ENCODE measurements at places on chromosomes 5 and 9.

DNA sequence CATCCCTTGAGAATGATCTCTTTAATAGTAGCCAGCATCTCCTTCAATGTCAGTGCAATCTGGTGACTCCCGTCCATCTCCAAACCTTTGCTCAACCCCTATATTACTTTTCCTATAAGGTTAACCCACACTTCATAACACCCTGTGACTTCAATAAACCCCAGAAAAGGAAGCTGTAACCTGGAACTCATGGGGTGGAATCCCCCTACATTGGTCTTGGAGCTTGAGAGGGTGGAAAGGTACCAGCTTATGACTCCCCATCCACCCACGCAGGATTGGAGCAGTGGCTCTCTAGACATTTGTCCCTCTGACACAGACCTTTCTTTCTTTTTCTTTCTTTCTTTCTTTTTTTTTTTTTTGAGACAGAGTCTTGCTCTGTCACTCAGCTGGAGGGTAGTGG lies 54.7 kb upstream of the ZFR start:
- DNase-seq: no peak

GRCh38 chr5:172647352-172648012 lies 6.4 kb downstream of the NEURL1B start:
- DNase-seq: no peak

DNA sequence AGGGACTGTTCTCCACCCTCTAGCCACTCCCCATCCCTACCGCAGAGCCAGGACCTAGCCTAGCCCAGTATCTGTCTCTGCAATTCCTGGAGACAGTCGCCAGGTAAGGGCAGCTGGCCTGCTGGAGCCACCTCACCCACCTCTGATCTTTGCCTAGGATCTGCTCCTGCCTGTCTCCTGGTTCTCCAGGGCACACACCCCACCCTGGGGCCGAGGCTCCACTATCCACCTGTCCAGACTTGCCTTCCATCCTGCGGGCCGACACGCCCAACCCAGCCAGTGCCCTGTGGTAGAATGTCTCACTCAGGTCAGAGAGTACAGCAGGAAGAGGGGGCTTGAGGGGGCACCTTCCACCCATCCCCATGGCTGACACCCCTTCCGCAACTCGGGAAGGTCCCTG lies 15.7 kb upstream of the AQP7 start:
- no peak for DNase-seq

GRCh38 chr9:123426406-123426805 lies 70.4 kb downstream of the CRB2 start:
- no peak for DNase-seq

DNA sequence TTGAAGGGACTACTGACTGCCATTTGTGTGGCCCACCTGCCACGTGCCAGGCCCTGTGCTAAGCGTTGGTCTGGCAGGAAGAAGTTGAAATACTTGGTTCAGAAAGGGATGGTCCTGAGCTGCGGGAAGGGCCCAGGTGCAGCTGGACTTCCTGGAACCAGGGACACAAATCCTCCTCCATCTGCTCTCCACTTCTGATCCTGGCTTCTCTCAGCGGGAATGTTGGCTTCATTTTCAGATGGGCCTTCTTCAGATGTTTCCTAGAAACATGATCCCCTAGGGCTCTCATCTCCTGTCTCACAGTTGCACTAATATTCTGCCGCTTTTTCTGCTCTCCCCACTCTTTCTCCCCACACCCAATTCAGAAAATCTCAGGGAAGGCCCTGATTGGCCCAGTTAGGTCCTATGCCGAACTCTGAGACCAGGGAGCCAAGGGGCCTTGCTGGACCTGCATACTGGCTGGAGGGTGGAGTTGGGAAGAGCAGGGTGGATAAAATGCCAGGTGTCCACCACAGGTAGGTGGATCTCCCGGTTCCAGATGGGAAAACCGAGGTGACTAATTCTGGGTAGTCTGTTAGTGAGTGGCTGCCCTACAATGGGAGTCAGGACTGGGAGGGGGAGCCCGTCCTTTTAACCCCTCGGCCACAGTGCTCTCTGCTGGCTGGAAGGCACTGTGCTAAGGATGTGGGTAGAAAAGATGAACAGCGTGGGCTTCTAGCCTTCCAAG lies 19.4 kb downstream of the PSAT1 start:
- DNase-seq: no peak

DNA sequence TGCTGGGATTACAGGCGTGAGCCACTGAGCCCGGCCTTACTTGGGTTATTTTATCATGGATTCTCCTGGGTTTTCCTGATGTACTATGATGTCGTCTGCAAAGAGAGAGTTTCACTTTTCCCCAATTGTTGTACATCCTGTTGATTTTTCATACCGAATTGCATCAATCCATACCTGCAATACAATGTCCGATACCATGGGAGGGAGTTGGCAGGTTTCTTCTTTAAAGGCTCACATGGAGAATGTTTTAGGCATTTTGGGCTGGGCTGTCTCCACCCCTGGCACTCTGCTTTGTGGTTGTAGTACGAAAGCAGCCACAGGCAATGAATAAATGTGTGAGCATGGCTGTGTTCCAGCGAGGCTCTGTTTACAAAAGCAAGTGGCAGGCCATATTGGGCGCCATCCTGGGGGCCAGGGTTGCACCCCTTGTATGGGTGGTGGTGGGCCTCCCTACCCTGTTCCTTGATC lies 35.1 kb upstream of the EXOC3 start:
- DNase-seq: no peak

DNA sequence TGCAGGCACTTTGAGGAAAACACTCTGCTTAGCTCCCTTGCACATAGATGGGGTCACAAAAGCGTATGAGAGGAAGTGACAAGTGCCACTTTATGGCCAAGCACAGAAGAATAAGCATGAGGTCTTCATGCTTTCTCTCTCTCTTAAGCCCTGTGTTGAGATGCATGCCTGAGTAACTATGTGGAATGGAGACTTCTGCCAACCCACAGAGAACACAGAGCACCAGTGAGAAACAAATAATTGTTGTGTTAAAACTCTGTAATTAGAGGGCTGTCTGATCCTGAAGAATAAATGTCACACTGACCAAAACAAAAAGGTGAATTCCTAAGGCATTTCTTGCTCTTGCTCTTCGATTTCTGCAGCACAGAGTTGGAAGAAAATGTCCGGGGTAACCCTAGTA lies 488.5 kb downstream of the CTNND2 start:
- DNase-seq: no peak

DNA sequence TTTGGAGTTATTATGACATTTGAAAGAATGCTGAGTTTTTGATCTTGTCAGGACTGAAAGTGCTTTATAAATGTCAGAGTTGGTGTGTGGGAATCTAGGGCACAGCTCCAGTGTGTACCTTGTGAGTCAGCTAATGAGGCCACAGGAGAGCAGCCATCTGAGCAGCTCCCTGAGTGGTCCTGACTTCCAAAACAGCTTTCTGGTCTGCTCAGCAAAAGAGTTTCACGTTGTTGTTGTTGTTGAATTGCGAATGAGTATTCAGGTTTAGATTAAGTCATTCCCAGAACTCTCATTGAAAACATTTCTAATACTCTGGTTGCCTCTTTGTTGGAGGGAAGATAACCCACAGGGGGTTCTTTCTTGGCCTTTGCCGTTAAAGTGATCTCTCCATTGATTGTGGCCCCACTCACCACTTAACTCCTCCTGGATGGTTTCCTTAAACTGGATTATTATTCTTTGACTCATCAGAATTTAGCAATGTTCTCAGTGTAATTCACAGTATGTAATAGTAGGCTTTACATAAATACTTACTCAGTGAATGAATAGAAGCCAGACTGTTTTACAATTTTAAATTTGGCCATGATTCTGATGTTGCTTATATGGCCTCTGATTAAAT lies 125.1 kb upstream of the SGCD start:
- DNase-seq: no peak

DNA sequence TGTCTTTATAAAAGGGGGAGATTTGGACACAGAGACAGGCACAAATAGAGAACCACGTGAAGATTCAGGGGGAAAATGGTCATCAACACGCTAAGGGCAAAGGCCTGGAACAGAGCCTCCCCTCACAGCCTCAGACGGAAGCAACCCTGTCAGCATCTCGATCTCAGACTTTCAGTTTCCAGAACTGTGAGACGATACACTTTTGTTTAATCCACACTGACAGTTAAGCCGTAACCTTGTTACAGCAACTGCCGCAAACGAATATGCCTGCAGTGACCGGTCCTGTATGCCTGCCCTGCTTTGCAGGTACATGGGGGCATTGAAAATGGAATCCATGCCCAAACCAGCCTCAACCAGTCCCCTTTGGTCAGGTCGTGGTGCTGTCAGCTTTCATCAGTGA lies 139.5 kb downstream of the ATPSCKMT start:
- DNase-seq: no peak

DNA sequence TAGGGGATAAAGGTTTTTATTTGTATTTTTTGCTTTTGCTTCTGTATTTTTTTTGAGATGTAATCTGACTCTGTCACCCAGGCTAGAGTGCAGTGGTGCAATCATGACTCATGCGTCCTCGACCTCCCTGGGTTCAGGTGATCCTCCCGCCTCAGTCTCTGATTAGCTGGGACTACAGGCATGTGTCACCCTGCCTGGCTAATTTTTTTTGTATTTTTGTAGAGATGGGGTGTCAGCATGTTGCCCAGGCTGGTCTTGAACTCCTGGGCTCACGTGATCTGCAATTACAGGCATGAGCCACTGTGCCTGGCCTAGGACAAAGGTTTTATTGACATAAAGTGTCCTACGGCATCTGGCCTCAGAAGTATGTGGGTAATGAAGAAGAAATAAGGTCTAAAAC lies 297.1 kb upstream of the C9orf72 start:
- DNase-seq: no peak

DNA sequence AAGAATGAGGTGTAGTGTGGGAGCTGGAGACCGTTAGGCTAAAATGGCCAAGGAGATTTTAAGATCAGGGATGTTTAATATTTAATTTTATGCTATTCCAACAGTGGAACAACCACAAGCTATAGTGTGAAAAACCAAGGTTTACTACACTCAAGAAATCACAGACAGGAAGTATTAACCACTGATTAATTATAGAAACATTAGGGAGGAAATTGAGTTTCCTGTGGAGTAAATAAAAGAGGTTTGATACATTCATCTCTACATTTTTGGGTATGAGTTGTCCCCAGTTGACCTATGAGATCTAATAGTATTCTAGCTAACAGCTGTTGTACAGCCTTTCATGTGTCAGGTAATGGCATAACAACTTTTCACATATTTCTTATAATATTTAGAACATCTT lies 103.7 kb upstream of the MPDZ start:
- no peak for DNase-seq

DNA sequence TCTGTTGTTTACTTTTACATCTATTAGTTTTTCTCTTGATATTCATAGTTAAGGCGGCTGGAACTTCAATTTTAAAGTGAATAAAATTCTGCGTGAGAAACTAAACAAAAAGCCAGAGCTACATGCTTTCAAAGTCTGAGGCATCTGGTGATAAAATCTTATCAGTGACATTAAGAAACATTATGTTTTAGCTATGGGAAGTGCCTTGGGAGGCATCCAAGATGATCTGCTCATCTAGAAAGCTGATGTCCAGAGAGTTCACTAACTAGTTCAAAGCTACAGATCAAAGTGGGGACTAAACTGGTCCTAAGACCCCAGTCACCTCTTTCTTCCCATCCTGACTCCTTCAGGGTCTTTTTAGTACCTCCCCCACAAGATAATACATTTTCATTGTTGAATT lies 37.2 kb downstream of the MRPS27 start:
- no peak for DNase-seq

- no peak for DNase-seq
Measured at GRCh38 chr5:175201393-175201792, 242.6 kb downstream of the DRD1 start.

GRCh38 chr5:1729641-1730486 lies 69.8 kb downstream of the MRPL36 start:
- DNase-seq: no peak

- no peak for DNase-seq
Measured at GRCh38 chr5:80184235-80185023, 71.4 kb downstream of the SERINC5 start.

GRCh38 chr5:131532031-131532640 lies 102.9 kb downstream of the RAPGEF6 start:
- no peak for DNase-seq

DNA sequence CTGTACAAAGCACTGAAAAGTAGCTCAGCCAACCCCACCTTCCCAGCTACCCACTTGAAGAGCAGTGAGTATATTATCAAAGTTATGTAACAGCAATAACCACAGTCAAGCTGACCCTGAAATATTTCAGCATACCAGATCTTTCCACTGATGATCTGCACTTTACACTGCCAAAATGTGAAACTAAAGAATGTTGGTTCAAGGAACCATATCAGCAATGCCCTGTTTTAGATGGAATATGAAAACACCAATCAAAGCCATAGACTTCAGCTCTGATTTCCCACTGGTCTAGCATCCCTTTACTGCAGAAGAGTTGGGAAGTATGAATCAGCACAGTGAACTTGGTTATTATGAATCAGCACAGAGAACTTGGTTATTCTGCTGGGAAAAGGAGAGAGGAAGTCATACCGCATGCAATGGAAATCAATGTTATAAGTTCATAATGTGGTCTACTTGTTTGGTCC lies 20.0 kb downstream of the CEMIP2 start:
- no peak for DNase-seq
